Fibroblast of skin of scalp (primary cell): ENCODE measurements at places on chromosomes 5 and 9.

DNA sequence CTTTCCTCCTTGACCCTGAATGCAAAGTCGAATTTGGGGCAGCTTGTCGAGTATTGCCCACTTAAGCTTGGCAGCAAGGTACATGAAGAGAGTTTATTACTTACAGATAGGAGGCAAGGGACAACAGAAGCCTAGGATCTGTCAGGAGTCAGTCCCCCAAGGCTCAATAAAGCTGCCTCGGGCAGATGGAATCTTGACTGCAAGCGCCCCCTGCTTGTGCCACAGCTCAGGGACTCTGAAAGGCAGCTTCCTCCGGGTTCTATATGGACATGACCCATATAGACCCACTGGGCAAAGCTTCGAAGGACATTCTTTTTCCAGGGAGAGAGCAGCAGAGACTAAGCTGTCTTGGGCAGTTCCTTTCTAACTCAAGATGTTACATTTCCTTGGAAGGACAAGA lies 971.5 kb downstream of the EFNA5 start:
- DNase-seq, result no peak

GRCh38 chr5:135102716-135103574 lies 68.9 kb upstream of the PITX1 start:
- DNase-seq, result no peak

GRCh38 chr5:142938266-142938880 lies 168.2 kb downstream of the ARHGAP26 start:
- no peak for DNase-seq

GRCh38 chr9:112170235-112170634 lies 4.9 kb downstream of the SUSD1 start:
- no peak for DNase-seq

DNA sequence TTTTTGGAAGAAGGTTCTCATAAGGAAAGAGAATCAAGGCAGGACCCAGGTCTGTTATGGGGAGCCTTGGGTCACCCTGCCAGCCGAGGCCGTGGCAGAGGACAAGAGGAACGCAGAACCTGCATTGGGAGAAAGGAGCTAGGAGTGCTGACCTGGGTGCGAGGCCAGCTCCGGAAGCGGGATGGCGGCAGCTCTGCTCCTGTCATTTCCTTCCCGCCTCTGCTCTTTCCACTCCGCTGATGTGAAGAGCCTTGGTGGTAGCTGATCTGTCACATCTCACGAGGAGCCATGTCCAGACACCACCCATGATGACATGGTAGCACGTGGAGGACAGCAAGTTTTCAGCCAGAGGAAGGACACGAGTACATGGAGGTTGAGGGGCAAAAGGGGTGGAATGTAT lies 109.5 kb upstream of the COL5A1 start:
- no peak for DNase-seq

GRCh38 chr9:6150483-6150882 lies 65.1 kb upstream of the IL33 start:
- no peak for DNase-seq

DNA sequence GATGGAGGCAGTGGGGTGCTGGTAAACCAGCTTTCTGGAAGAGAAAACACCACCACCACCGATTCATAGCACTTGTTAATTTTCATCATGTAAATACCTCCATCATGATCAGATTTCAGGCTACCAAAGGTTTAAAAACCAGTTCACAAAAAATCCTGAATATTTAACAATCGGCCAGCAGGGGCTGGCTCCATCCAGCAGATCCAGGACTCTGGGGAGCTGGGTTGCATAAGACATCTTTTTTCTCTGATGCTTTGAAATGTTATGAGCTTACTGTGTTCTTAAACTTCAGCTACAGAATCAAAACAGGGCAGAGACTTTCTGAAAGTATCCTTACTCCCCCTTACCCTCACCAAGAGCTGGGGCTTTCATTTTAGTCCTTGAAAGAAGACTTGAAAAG lies 14.6 kb upstream of the RNF183 start:
- DNase-seq, result no peak

- no peak for DNase-seq
Observed at GRCh38 chr5:90473396-90474234, 956 bp downstream of the MBLAC2 start.

- DNase-seq, result no peak
Observed at GRCh38 chr5:140965905-140966292, 377 bp upstream of the PCDHAC2 start.

DNA sequence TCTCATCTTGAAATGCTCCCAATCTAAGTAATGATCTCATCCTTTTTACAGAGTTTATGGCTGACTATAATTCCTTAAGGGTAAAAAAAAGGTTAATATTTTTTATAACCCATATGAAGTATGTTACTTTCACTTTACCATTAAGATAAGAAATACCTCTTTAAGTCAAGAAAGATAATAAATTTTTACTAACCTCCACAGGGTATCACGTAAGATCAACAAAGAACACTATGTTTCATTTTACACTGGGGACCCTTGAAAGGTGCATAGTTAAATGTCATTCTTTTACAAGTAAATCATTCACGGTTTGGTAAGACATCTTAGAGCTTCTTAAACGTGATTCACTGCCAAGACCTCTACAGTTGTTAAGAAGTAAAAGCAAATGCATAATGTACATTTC lies 472.7 kb upstream of the CDH9 start:
- DNase-seq, result no peak

GRCh38 chr5:73908846-73909245 lies 282.9 kb downstream of the ARHGEF28 start:
- DNase-seq, result no peak

DNA sequence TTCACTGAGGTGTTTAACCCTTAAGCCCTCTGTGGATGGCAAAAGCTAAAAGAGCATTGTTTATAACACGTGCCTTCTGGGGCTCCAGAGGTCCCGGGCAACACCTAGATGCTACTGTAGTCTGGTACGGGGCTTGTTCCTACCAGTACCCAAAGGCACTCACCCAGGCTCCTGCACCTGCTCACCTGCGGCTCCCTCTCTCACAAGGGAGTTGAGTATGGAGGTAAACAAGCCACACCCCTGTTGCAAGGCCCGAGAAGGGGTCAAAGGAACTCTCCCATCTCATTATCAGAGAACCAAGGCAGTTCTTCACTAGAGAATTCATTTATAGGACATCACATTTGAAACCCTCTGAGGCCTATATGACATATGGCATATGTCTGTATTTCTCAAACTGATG lies 53.4 kb upstream of the IL6ST start:
- DNase-seq, result no peak

DNA sequence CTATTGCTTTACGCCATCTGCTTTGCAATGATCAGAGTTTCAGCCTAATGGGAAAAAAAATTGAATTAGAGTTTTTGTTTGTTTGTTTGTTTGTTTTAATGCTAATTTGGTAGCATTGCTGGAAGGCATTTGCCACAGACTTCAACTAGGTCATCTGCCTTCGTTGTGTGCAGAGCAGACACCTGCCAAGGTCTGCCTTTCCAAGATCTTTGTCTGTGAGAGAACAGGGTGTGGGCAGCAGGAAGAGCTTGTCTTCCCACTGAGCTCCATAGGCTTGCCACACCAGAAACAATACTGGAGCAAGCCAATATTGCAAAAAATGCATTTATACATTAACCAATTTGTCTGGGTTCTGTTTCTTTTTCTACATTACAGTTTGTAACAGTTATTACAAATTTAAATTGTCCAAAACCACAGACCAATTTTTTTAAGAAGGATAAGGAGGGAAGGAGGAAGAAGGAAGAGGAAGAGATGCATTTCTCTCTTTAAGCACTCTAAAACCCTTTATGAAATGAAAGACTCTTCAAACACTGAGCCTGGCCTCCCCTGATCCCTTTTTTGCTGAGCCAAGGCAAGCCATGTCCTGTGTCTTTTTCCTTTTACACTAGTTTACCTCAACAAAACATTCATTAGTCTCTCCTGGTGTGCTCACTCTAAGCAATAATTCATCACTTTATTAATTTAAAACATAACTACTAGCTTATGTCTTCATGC lies 210.5 kb downstream of the SNX18 start:
- DNase-seq, result no peak

DNA sequence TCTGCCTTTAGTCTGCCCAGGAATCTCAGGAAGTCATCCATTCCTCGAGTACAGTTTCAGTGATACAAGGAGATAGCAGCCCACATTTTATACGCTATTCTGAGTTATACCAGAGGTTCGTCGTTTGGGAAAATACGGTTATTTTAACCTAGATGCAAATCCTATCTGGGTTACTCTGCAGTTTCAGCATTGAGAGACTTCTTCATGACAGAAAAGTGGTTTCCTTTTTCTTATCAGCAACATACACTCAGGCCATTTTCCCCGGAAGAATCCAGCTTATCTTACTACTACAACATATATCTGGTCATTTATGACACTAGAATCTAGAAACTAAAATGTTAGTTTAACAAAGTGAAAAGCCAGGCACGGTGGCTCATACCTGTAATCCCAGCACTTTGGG lies 83.4 kb upstream of the IQGAP2 start:
- DNase-seq, result no peak

- no peak for DNase-seq
Observed at GRCh38 chr5:145124806-145125205, 710.3 kb downstream of the PRELID2 start.

GRCh38 chr5:149382517-149383220 lies 3.6 kb upstream of the IL17B start:
- no peak for DNase-seq

GRCh38 chr9:111483439-111483857 lies 735 bp downstream of the ECPAS start:
- peak; percentile 64 for DNase-seq

DNA sequence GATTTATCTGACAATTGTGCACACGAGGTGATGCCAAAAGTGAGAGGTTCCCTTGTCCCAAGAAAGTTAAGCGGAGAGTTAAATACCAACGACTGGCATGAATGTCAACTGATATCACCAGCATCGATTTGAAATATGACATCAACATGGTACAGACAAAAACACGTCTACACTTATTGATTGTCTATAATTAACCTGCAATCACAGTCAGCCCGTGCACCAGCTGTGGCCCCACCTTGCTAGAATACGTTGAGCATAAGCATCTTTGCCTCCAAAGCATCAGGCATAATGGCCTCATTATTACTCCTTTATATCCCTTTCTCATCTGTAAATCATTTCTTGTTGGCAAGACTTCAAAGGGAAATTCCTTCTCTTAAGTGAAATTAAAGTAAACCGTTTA lies 625.4 kb downstream of the IRX1 start:
- no peak for DNase-seq

GRCh38 chr9:110410961-110411360 lies 73.3 kb upstream of the TXNDC8 start:
- no peak for DNase-seq

GRCh38 chr9:135887021-135887507 lies 20.3 kb downstream of the CAMSAP1 start:
- DNase-seq, result peak; percentile 24

- DNase-seq, result no peak
Observed at GRCh38 chr5:19584131-19584530, 403.9 kb downstream of the CDH18 start.

- DNase-seq, result no peak
Observed at GRCh38 chr5:78016863-78017529, 240.9 kb upstream of the TBCA start.

DNA sequence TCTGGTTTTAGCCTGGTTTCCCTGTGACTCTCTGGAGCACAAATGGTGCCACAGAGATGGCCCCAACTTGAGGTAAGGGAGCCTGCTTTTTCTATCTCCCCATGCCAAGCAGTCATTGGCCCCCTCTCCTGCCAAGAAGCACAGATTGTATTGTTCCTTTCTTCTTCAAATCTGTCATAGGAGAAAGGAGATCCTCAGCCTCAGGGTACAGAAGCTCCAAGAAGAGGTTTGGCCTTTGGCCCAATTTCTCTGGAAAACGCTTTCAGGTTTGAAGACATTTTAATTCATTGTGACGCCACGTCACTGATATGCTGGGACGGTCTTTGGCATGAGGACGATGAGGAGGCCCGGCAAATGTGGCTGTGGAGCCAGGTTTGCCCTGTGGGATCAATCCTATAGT lies 29.2 kb upstream of the PANK3 start:
- no peak for DNase-seq

GRCh38 chr9:12698266-12698665 lies 5.1 kb downstream of the TYRP1 start:
- peak; percentile 41 for DNase-seq

DNA sequence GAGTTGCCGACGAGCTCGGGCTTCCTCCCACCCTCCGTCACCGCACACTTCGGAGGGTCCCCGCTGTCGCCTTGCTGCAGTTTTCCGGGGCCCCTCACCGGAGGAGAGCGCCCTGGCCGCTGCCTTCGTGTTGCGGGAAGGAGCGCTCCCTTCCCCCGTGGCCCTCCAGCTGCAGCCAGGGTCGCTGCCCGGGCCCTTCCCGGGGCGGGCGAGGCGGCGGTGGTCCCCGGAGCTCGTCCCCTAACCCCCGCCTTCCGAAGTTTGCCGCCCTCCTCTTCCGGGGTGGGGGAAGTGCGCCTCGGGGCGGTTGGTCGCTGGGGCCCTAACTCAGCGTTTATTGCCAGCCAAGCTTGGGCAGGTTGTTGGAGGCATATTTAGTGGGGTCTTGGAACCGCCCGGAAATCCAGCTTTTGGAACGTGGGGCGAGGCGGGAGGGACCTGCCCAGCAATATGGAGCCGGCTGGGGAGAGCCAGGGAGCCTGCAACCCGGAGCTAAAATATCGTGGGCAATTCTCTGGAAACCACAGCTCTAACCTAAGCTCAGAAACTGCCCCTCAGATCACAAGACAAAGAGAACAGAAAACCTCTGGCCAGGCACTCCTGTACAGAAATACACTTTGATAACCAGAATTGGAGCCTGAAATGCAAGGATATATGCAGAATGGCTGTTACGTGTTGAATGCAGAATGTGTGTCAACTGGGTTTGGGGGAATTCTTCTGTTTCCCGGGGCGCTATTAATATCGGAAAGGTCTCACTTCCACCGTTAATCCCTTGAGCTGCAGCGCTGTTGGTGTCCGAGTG lies 890 bp downstream of the PIK3R1 start:
- peak; percentile 29 for DNase-seq

DNA sequence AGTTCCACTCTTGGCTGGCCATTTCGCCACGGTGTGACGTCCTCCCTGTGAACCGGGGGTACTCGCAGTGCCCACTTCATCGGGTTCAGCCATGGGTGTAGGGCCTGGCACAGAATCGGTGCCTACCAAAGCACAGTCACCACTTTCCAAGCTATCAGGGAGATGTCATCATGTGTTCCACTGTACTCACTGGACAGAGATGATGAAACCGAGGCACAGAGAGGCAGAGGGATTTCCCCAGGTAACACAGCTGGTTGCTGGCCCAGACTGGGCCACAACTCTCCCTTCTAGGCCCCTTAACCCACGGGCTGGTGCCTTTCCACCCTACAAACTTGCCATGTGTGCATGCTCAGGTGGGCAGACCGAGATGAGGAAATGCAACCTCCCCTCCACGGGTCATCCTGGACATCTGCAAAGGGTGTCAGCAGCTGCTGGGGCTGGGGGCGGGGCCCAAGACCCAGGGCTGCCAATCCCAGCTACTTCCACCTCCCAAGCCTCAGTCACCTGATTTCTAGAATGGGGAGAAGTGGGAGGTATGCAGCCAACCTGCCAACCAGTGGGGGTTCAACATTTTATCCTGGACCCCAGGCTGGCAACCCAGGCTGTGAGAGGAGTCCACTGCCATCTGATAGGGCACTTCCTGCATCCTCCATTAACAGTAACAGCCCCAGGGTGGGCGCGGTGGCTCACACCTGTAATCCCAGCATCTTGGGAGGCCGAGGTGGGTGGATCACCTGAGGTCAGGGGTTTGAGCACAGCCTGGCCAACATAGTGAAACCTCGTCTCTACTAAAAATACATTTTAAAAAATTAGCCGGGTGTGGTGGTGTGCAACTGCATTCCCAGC lies 893 bp upstream of the SH2D3C start:
- no peak for DNase-seq
